Activated T-helper 1 cell treated with anti-CD3 and anti-CD28 coated beads, Interleukin-12 subunit alpha, Interleukin-12 subunit beta, Interleukin-2, Interleukin-4 antibody, amounts not matched to agents 30 ng/mL and 10 ng/mL and 1 ng/mL, durations not matched to agents 14 hours and 24 hours and 36 hours (primary cell): ENCODE measurements at places on chromosomes 2 and 18.

- no peak overlapping the region for H3K27ac ChIP-seq
- no peak for DNase-seq
- no peak overlapping the region for H3K4me3 ChIP-seq
- H3K4me1 ChIP-seq = no peaks in the 10 kb centered on the region
Observed at GRCh38 chr2:194004590-194005206, 1652.3 kb upstream of the SLC39A10 start.

- H3K4me3 ChIP-seq = peak within 1 kb of the TSS; percentile 99
- peak within 1 kb of the TSS; percentile 93 for H3K27ac ChIP-seq
- peak; percentile 71 for DNase-seq
- H3K4me1 ChIP-seq = peaks cover 36% of the 10 kb centered on the region
Observed at GRCh38 chr2:69893684-69894551, at the start of gene SNRNP27. Gene SNRNP27, plus strand, starts transcription at chr2:69893956. Its CDS starts 29 bp downstream, at chr2:69893985.

- DNase-seq = no peak
- peaks cover 39% of the 10 kb centered on the region for H3K27me3 ChIP-seq
- no peak overlapping the region for H3K4me3 ChIP-seq
- H3K36me3 ChIP-seq = no peaks in the 10 kb centered on the region
Observed at GRCh38 chr2:14635391-14635871, 2.9 kb downstream of the LRATD1 start.

DNA sequence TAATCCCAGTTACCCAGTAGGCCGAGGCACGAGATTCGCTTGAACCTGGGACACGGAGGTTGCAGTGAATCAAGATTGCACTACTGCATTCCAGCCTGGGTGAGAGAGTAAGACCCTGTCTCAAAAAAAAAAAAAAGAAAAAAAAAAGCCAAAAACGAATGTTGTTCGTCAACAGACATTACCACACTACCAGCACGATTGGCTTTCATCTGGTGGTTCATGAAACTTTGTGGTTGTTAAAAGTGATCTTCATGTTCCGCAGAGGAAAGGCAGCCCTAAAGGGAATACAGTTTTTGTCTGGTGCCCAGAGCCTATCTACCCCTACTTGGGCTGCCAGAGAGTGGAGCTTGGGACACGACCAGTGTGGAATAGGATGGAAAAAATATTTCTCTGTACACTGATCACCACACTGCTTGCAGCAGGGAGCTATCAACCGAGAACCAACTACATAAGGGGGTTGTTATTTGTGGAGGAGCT lies 13.6 kb upstream of the CXCR4 start:
- peaks cover 30% of the 10 kb centered on the region for H3K27me3 ChIP-seq
- H3K36me3 ChIP-seq = peaks cover 3% of the 10 kb centered on the region
- DNase-seq = peak; percentile 57

DNA sequence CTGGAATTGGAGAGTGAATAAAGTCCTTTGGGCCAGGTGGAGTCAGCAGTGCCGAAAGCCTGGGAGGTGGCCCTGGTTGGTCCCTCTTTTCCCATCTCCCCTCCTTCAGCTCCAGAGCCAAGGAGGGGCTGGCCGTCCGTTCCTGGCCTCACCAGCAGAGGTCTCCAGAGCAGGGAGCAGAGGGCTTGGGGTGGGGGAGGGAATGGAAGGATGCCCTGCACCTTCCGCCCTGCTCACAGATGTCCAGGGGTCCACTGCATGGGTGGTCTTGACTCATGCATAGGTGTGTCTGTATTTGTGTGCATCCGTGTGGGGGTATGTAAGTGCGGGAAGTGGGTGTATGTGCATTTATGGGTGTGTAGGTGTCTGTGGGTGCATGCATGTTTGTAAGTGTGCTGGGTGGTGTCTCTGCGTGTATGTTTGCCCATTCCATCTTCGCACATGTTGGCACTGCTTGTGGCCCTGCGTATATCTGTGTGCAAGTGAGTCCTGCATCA lies 201.8 kb downstream of the ZFP36L2 start:
- H3K27me3 ChIP-seq = no peaks in the 10 kb centered on the region
- H3K4me1 ChIP-seq = no peaks in the 10 kb centered on the region
- peaks cover 2% of the 10 kb centered on the region for H3K36me3 ChIP-seq

DNA sequence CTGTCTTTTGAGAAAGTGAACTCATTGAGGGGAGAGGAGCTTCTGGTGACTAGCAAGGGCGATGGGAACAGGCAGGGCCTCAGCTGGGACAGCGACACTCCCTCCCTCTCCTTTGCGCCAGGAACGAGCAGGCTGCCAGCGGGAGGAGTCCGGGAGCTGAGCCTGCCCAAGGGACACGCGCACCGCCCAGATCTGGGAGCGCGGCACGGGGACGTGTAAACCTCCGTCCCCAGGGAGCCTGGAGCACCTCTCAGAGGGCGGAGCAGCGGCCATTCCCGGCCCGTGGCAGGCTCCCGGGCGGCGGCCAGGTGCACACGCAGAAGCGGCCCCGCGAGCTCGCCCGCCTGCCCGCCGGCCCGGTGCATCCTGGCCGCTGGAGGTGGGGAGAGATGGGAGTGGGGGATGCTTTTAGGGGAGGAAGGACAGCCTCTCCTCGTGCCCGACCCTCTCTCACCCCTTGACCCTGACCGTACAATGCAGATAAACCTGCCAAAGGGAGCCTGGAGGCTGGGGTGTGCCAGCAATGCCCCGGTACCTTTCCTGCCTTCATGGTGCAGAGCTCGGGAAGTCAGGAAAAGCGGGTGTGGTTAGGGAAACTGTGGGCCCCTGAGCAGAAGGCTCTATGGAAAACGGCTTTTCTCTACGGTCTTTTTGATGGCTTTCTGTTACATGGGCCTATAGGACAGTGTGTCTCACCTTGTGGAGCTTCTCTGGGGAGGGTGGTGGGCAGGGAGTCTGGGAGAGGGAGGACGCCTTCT lies 2.2 kb downstream of the AQP4 start:
- H3K27ac ChIP-seq = no peak overlapping the region
- H3K27me3 ChIP-seq = peaks cover 11% of the 10 kb centered on the region
- DNase-seq = no peak
- H3K36me3 ChIP-seq = no peaks in the 10 kb centered on the region
- no peaks in the 10 kb centered on the region for H3K4me1 ChIP-seq
- no peak overlapping the region for H3K4me3 ChIP-seq
